Suprapubic skin (tissue), 4 donors: ENCODE measurements at places on chromosomes 12 and 14. TPM values are rescaled to one million over a fixed set of nuclear protein-coding genes. Genes with fewer than 3 reads are reported as not detected.
A peak's percentile ranks its signal among the peaks of the same experiment; 100 is the strongest.

DNA sequence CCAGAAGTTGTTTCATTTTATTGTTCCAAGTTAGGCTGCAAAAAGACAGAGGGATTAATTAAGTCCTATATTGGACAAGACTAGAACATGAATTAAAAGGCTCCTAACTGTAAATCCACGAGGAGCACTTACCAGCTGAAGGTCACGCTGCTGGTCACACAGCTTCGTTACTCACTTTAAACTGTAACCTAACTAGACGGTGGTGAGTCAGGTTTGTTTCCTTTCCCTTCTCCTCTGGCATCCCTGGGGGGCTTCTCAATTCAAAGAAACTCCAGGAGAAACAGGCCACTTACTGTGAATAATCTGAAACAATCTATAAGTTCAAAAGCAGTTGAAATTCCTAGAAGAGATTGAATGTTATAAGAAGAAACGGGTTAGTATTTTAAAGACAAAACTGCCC is 331.4 kb downstream of the BCAT1 start:
- H3K27ac ChIP-seq: no peak overlapping the region
- no peaks in the 10 kb centered on the region for H3K4me1 ChIP-seq
- H3K36me3 ChIP-seq: no peaks in the 10 kb centered on the region

DNA sequence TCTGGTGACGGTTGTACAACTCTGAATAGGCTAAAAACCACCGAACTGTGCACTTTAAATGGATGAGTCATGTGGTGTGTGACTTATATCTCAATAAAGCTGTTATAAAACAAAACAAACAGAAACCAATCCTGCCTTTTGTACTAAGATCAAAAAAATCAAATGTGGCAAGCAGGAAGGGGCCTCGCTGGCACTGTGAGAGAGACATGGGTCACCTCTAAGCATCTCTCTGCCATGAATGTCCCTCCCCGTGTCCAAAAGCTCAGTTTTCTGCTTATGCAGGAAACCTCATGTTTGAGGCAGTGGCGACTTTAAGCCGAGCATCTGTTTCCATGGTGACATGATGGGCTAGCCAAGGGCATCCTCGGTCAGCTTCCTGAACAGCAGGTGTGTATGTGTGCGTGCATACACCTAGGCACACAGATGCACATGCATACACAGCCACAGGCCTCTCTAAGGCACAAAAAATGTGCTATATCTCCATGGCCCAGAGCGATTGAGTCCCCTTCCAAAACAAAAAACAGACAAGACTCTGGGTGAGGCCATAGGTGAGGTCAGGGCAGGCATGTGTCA is 44.4 kb downstream of the ARL6IP4 start:
- H3K4me1 ChIP-seq: no peaks in the 10 kb centered on the region
- H3K27ac ChIP-seq: no peak overlapping the region
- DNase-seq: no peak
- no peaks in the 10 kb centered on the region for H3K27me3 ChIP-seq
- H3K4me3 ChIP-seq: no peak overlapping the region

DNA sequence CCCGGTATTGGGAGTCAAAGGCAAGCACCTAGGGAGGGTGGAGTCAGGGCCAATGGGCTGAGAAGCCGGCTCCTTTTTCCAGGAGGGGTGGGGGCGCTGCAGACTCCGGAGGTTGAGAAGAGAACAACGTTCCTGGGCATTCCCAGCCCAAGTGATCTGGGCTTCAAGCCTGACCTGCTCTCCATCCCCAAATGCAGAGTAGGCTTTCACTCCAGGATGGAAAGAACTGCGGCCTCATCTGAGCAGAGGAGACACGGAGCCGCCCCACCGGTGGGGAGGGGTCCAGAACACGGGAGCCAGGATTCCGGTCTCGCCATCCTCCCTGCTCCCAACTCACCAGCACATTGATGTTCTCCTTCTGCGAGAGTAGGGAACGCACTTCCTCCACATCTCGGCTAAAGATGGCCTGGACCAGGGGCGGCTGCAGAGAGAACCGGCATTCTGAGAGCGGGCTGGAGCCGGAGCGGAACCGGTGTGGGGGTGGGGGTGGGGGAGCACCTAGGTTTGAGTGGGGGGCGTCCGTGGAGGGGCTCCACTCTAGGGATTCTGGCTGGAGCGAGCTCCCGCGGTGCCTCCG is 605 bp downstream of the ANKRD52 start:
- peak overlapping the region; percentile 83 for H3K27ac ChIP-seq
- H3K4me3 ChIP-seq: peak overlapping the region; percentile 79
- H3K36me3 ChIP-seq: peaks cover 36% of the 10 kb centered on the region
- no peak for DNase-seq
- no peaks in the 10 kb centered on the region for H3K27me3 ChIP-seq
- H3K4me1 ChIP-seq: peaks cover 31% of the 10 kb centered on the region

GRCh38 chr12:59873136-59873535 is 277.3 kb downstream of the SLC16A7 start:
- DNase-seq: no peak
- no peaks in the 10 kb centered on the region for H3K4me1 ChIP-seq
- H3K4me3 ChIP-seq: no peak overlapping the region
- H3K27me3 ChIP-seq: no peaks in the 10 kb centered on the region
- no peaks in the 10 kb centered on the region for H3K36me3 ChIP-seq
- H3K27ac ChIP-seq: no peak overlapping the region

The RHEBL1 gene
- 1.1 TPM for total RNA-seq

The KRT72 gene
- total RNA-seq: 2.0 TPM

The SNRPF gene
- total RNA-seq: 8.0 TPM
